ENCODE measurements at places on chromosomes 2 and 18.

GRCh38 chr18:44668270-44668975 is 12.3 kb upstream of the SETBP1 start:
- DNase-seq = no peak

- no peak for DNase-seq
Observed at GRCh38 chr2:29373870-29374269, 258.7 kb downstream of the CLIP4 start.

GRCh38 chr2:6828299-6828584 is 37.5 kb downstream of the CMPK2 start:
- peak; percentile 39 for DNase-seq

GRCh38 chr18:3998698-3999333 is 456.3 kb downstream of the DLGAP1 start:
- DNase-seq = peak; percentile 73

DNA sequence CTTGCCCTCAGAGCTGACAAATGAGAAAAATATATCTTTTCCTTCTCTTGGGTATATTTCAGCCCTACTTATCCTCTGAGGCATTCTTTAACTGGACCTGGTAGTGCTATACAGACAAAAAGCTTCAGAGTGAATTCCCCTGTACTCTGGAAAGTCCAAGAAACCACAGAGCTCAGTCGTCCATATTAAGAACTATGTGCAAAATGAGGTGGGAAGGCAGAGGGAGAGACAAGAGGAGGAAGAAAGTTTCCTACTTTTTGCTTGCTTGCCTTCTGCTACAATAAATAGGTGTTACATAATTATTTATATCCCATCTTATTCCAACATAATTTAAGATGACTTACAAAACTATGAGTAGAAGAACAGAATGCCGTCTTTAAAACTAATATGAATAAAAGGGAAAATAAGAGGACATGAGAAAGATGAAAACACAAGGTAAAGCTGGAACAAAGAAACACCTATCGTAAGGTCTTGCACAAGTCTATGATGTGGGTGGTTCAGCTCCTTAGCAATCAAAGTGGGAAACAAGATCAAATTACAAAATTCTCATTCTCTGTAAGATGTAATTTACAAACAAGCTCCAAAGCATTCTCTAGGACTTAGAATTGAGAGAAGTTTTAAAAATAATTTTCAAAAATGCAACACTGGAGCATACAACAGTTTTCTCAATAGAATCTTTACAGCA is 97.9 kb downstream of the BAZ2B start:
- DNase-seq = no peak

GRCh38 chr2:69616755-69617154 is 26.8 kb downstream of the AAK1 start:
- DNase-seq = peak; percentile 22

DNA sequence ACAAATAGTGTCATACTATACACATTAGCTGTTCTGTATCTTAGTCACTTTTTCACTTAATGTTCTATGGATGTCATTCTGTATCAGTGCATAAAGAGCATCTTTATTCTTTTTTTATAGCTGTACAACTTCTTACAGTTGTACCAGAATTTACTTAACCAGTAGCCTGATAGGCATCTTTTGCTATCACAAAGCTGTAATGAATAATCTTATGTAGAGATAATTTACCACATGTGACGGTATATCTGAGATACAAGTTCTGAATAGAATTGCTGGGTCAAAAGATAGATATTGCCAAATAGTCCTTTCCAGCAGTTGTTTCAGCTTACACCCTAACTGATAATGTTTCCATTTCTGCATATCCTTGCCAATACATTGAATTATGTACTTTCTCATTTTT is 70.0 kb downstream of the PTRHD1 start:
- no peak for DNase-seq
